NCI-H446 (cell line): ENCODE measurements at places on chromosomes 2 and 18.

- no peak for DNase-seq
Measured at GRCh38 chr2:237434866-237435311, 20.9 kb upstream of the COL6A3 start.

DNA sequence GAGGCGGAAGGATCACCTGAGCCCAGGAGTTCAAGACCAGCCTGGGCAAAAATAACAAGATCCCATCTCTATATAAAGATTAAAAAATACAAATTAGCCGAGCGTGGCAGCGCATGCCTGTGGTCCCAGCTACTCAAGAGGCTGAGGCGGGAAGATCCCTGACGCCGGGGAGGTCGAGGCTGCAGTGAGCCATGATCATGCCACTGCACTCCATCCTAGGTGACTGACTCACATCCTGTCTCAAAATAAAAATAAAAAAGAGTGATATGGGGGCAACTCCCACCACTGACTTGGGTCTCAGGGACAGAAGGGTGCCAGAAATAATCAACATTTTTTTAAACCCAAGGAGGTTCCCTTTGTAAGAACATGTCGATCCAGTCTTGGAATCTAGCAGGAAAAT lies 37.6 kb downstream of the ZNF516 start:
- no peak for DNase-seq

GRCh38 chr2:142134911-142135310 lies 4.1 kb upstream of the LRP1B start:
- peak; percentile 49 for DNase-seq

- no peak for DNase-seq
Measured at GRCh38 chr2:217289177-217289906, 429.5 kb upstream of the TNP1 start.

DNA sequence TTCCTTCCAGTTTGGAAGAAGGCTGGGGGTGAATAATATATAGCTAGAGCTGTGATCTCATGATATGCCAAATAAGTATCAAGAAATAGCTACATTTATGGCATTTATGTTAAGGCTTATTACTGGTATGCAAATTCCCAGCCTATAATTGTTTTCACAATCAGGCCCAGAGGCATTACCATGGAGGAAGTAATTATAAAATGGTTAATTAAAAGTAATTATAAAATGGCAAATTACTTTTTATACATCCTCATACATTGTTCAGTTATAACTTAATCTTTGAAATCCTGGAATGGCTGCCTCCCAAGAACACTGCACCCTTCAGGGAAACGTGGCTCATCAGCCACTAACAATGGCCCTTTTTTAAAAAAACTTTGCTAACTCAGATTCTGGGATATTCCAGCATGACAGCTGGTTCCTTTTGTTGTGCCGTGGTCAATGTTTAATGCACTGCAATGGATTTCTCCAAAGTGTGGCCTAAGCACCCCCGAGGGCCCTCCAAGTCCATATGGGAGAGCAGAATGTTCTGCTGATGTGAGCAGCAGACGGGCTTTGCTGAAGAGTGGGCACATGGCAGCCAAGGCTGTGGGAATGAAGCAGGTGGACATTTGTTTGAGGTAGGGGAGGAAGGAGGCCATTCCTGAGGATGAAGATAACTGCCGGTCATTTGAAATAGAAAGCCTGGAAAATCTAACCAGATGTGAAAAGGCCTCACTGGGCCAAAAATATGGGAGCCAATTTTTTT lies 483.5 kb upstream of the GCFC2 start:
- DNase-seq = no peak

DNA sequence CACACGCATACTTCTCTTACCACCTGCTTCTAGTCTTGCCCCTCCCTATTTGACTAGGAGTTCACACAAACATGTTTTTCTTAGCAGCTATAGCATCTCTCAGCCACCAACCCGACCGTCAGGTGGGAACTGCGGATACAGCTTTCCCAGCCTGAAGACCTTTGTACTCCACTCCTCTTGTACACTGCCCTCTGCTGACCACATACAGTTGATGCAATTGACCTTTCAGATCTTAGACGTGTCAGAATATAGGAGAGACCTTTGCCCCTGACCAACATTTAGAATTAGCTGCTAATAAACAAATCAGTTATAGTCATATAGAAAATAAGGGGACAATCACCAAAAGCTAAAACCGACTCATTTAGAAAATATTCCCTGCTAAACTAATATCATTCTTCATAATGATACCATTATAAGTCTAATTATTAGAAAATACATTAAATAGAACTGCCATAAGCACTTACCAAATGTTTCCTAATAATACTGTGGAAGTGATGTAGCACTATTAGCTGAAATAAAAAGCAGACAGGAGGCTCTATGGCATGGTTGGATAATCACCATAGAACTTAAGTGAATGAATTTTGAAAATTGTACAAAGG lies 208.4 kb downstream of the RAD51AP2 start:
- peak; percentile 58 for DNase-seq

DNA sequence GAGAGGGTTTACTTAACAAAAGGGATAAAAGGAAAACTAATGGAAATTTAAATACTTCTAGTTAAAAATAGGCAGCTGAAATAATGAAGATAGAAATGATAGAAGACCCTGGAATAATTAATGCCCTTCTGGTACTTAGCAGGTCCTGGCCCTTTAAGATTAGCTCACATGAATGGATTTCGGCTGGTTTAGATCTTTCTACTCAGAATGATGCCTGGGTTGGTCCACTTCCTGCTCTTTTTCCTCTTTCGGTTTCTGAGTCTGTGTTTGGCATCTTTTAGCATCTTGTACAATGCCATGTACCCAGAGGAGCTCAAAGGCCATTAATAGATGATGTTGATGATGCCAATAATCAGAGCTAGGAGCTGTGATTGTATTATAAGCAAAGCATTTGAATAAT lies 290.5 kb downstream of the CLIP4 start:
- DNase-seq = no peak

DNA sequence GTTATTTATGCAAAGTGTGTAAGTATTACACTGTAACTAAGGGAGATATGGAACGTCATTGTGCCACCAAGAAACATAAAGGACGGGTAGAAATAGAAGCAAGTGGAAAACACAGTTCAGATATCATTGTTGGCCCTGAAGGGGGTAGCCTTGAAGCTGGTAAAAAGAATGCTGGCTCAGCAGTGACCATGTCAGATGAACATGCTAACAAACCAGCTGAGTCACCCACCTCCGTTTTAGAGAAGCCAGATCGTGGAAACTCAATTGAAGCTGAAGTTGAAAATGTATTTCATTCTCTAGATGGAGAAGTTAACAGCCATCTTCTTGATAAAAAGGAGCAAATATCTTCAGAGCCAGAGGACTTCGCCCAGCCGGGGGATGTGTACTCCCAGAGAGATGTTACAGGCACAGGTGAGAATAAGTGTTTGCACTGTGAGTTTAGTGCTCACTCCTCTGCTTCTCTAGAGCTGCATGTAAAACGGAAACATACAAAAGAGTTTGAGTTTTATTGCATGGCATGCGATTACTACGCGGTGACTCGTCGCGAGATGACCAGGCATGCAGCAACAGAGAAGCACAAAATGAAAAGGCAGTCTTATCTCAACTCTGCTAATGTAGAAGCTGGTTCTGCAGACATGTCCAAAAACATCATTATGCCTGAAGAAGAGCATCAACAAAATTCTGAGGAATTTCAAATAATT lies 36.1 kb downstream of the ZNF407 start:
- DNase-seq = no peak

DNA sequence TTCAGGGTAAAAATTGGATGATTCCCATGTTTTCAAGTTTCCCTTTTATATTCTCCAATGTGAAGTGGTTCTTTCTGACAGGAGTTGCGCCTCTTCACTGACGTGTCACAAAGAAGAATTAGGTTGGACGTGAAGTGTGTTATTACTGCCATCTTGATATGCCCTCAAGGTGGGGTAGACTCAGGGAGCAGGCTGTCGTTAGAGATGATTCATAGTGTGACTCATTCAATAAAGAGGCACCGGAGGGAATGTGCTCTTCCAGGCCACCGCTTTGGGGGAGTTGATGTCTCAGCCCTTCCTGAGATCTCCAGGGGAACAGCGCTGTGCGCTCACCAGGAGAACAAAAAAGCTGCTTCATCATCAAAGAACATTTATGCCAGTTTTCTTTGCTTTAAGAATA lies 3.6 kb upstream of the DGKD start:
- DNase-seq = no peak

GRCh38 chr2:88074854-88075292 lies 7.2 kb downstream of the SMYD1 start:
- no peak for DNase-seq

GRCh38 chr2:218970894-218971293 lies 11.4 kb downstream of the CDK5R2 start:
- no peak for DNase-seq

- DNase-seq = peak; percentile 22
Measured at GRCh38 chr2:170679607-170680079, 35.5 kb upstream of the SP5 start.

GRCh38 chr2:82837588-82838304 lies 1621.3 kb downstream of the SUCLG1 start:
- no peak for DNase-seq

DNA sequence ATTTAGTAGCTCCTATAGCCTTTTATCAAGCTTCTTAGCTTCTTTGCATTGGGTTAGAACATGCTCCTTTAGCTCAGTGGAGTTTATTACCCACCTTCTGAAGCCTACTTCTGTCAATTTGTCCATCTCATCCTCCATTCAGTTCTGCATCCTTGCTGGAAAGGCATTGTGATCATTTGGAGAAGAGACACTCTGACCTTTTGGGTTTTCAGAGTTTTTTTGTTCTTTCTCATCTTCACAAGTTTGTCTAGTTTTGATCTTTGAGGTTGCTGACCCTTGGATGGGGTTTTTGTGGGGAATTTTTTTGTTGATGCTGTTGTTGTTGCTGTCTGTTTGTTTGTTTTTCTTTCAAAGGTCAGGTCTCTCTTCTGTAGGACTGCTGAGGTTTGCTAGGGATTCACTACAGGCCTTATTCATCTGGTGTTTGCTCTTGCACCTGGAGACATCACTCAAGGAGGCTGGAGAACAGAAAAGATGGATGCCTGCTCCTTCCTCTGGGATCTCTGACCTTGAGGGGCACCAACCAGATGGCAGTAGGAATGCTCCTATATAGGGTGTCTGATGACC lies 13.9 kb upstream of the TANK start:
- DNase-seq = no peak

DNA sequence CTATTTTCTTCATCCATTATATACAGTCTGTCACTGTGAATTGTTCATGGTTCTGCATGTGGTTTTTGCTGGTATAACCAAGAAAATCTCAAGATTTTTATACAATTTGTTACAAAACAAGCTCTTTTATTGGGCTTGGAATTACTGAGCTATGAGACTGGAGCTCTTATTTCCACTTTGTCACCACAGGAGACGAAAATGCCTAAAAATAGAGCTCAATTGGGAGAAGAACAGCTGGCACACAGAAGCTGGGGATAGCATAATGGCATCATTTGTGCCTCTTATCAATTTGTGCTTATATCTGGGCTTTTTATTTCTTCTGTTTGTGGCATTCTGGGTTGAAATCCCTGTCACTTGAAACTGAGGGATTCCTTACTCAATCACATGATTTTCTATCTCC lies 219.1 kb downstream of the CALCRL start:
- no peak for DNase-seq

DNA sequence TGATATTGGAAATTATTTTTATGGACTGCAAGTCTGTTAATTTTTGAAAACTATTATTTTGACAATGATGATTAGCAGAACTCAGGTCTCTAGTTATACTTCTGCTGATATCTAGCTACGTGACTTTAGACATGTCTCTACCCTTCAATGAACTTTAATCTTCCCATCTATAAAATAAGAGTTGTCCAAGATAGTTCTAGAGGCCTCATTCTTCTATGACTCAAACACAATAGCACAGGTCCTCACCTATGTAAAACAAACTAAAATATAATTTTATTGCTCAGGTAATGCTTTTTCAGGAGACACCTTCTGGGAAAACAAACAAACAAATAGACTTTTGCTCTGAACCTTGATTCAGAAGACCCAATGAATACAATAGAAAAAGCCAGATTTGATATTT lies 544.4 kb upstream of the SETBP1 start:
- no peak for DNase-seq

DNA sequence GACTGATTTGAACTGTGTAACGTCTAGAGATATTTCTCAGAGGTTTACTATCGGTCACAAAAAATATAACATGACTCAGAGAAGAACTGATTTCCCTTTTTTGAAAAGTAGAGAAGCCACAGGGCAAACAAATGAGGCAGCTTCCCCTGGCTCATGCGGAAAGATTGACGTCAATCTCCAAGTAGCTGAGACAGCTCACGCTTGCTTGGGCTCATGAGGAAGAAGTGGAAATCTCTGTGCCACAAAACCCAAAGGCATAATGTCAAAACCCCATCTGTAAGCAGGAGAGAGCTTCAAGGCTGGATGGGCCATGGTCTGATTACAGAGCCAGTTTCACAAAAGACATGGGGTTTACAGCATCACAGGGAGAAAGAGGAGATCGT lies 188.1 kb downstream of the ARL4C start:
- no peak for DNase-seq

GRCh38 chr2:209519906-209520305 lies 96.1 kb downstream of the MAP2 start:
- peak; percentile 53 for DNase-seq

GRCh38 chr18:57004366-57005121 lies 142.3 kb upstream of the BOD1L2 start:
- DNase-seq = peak; percentile 7

DNA sequence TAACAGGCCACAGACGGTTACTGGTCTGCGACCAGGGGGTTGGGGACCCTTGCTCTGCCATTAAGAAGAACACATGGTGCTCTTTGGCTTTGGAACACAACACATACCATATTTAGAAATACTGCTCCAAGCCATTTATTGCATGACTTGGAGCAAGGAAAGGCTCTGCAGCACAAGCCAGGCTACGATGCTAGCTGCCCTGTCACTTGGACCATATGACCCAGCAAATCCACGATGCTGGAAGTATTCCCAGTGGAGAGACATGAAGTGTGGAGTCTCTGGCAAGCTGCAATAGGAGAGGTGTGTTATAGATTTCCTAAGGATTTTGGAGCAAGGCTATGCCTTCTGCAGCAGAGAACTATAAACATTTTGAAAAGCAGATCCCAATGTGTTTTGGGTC lies 171.2 kb downstream of the HAUS1 start:
- no peak for DNase-seq

DNA sequence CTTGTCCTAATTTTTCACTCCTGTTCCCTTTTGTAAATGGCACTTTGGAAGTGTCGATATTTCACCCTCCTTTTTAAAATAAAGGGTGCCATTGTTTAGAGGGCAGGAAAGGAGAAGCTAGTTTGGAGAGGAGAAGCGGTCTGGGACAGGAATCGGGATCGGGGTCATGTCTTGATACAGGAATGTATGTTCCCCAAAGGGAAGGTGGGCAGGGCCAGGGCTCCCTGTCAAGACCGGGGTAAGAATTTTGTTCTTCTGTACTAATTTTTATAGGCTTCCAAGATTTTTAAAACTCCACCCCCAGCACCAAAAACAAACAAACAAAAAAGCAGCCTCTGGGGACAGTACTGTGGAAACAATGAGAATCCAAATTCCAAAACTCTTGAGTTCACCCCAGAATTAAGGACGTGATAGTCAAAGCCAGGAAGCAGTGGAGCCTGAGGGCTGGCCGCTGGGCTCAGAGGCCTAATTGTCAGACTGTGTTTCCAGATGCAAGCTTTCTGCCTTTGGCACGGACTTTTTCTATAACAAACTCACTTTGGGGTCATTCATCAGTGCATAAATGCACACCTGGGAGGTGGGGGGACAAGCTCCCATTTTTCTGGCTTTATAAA lies 250.4 kb upstream of the SIX2 start:
- DNase-seq = no peak
